Activated CD8-positive, alpha-beta memory T cell treated with anti-CD3 and anti-CD28 coated beads for 1 hour (primary cell): ENCODE measurements at places on chromosomes 6 and 20.

DNA sequence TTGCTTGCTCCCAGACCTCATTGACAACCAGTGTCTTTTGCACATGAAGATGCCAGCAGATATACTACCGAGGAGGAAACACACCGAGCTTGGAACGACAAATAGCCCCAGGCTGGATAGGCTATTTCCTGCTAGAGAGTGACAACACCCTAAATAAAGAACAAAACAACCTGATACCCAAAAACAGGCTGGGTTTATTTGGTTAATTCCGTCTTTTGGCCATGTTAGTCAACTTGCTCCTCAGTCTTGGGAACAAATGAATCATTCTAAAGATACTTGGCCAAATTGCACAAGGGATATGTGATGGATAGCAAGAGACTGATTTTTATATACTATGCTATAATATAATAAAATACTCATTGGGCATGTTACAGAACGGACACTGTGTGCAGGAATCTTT is 11.5 kb upstream of the MUC22 start:
- DNase-seq = no peak

DNA sequence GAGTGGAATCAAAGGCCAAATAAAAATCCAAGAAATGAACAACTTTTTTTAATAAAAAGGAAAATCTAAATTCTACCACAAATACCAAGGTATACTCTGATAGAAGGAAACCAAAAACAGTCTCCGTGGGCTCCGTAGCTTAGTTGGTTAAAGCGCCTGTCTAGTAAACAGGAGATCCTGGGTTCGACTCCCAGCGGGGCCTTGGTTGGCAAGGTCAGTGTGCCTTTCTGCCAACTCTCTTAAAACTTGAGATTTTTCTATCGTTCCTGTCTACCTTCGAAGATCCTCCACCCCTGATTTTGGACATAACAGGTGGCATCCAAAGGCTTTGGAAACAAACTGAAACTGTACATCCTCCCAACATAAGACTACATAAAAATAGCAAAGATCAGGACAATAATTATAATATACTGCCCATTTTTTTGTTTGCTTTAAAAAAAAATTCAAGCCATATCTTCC is 197.9 kb downstream of the TRIM27 start:
- DNase-seq = no peak

DNA sequence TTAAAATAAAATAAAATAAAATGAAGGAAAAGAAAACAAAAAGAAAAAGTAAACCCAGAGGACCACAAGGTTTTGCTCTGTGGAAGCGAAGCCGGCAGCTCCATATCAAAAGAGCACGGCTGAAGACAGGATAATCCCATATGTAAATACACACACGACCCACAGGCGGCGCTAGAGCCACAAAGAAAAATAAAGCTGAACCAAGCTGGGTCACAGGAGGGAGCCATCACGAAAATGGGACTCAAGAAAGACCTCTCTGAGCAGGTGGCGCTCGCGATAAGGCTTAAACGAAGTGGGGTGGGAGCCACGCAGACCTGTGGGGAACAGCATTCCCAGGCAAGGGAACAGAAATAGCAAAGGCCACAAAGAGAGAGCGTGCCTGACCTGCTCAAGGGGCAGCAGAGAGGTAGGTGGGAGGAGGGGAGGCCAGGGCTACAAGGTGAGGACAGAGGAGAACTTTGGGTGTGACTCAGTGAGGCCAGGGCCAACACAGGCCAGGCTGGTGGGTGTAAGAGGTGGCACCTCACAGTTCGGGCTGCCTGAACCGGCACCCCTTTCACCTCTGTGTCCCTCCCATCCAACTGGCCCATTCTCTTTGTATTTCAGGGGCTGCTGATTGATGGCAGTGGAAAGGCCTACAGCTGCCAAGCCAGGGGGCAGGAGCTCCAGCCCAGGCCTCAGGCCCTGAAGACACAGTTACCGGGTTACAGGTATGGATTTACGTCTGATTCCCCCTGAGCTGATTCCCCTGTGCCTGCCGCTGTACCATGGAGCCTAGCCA is 26.0 kb downstream of the PTGIS start:
- no peak for DNase-seq

DNA sequence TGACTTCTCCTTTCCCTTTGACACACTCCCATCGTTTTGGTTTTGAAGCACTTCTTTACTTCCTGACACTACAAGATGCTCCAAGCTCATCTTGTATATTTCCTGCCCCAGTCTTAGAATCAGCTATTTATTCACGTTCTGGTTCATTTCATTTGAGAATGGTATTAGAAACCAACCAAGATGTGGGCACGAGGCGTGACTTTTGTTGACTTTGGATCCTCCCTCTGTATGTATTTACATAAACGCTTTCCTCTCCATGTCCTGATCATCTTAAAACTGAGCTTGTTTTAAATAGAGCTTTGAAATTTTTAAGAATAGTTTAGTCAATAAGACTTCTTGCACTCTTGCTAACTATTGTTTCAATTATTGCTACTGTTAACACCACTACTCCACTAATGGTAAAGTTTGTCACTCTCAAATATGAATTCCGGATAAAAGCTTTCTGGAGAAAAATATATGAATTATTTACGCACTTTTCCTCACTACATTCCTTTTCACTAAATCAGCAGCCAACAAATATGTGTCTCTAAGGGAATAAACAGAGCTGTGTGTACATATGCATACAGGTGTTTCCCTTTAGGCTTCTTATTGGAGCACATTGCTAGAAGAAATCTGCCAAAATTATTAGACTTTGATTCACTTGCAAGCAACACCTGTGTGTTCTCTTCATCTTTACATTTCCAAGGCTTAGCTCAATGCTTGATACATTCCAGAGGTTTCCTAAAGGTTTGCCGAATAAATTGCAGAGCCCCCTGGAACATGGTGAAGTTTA is 77.3 kb upstream of the TMEM244 start:
- no peak for DNase-seq

DNA sequence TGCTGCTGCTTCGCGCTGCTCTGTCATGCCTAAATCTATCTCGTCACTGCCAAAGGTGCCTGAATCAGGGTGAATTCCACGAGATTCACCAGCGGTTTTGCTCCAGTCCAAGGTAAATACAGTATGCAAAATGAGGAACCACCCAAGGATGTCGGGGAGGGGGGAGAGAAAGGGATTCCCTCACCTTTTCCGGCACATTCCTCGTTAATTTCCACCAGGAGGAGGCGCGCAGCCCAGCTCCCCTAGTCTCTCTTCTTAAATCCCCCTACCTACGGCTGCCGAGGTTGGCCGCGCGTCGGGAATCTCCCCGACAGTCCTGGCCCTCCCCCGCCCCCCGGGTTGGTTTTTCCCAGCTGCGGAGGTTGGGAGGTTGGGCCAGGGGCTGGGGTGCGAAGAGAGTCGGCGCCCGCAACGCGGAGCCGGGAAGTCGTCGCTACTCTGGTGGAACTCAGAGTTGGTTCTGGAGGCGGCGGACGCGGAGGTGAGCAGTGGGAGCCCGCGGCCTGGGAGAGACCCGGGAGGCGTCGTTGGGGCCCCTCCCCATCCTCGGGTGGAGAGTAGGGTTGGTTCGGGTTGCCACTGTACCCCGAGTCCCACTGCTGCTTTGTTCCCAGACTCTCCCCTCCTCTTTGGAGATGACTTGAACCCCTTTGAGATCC is at the start of gene TPBG:
Gene TPBG, plus strand, starts transcription at position 390 of the 659 bp plus-strand sequence. CDS start 1,145 bp downstream, outside the sequence.
- DNase-seq = no peak

DNA sequence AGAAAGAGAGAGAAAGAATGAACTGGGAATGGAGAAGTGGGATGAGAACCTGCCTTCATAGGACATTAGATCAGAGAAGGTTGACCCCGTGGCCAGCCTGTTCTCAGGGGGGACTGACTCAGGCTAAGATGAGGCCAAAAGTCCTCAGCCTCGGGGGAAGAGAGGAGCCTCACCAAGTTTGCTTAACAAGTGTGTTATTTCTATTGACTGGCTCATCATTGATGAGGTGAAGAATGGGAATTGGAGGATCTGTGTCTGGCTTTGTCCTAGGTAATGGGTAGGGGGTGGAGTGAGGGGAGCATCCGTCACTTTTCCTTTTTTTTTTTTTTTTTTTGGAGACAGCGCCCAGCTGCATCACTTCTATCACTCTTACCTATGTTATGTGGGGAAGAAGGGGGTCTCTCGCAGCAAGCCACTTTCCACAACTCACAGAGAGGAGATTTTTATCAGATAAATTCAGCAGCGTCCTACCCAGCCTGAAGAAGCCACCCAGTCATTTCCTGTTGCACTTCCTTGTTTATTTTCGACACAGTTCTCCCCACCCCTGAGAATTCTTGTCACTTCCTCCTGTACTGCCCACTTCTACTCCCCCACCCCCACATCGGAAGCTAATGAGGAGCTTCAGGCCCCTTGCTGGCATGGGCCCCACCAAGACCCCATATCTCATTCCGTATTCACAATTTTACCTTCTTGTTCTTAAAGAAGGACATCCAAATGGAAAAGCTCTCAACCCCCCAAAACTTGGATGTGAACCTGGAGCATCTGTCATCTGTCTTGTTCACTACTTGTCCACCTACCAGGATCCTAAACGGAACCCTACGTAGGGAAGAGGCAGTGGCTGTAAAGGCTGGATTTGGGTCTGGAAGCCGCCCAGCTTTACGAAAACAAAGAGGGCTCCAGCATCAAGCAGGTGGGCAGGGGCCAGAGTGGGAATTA is 2.8 kb upstream of the RNASET2 start:
- no peak for DNase-seq

DNA sequence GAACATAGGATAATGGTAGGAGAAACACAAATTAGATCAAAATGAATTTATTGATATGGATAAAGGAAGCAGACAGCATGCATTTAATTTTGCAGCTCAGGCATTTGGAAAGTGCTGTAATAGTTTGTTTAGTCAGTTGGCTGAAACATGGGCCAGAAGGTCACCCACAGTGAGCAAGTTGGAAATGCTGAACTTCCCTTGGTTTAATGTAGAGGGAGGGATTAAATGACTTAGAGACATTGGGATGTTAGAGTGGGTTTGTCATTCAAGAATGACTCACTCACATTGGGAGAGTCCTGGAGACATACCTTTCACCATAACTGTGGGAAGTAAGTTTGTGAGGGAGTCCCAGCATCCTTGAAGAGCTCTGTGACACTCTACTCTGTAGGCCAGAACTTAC is 231.5 kb upstream of the PLCB4 start:
- no peak for DNase-seq

DNA sequence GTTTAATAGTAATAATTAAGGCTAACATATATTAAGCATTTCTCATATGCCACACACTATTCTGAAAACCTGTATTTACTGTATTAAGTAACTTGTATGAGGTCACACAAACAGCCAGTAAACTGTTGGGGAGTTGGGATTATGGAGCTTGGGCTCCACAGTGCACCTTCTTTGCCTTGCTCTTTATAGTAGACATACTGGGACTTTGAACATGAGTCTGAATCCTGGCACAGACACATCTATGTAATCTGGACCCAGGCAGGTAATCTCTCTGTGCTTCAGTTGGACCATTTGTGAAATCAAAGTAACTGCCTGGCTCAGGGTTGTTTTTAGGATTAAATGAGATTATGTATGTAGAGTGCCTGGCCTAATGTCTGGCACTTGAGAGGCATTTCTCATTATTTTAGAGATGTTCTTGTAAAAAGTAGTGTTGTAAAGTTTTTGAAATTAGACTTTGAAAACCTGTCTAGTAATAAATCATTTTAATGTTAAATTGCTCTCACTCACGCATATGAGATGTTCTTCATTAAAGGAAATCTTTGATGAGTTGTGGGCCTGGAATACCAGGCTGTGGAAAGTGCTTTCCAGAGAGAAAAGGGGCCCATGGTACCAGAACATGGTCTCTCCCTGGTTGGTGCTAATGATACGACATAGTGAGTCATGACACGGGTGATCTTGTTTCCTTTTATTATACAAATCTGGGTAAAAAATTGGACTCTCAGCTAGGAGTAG is 34.3 kb downstream of the LRRC1 start:
- no peak for DNase-seq

- no peak for DNase-seq
Measured at GRCh38 chr6:12467706-12468670, 177.8 kb downstream of the EDN1 start.

GRCh38 chr20:21569586-21569985 is 55.7 kb upstream of the NKX2-2 start:
- no peak for DNase-seq

DNA sequence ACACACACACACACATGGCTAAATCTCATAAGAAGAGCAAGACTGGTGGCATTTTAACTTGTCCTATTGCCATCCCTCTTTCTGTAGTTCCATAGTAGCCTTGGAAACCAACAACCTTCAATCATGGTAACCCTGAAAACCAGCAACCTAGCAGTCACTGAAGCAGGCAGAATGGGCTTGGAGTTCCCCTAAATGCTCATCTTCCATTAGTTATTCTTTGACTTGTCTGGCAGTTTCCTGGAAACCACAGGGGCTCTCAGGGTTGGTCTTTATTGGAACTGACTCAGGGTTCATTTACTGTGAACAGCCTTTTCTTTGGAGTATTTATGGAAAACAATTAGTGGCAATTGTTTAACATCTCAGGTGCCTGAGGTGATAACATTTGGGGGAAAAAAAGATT is 19.4 kb upstream of the BRPF3 start:
- no peak for DNase-seq

DNA sequence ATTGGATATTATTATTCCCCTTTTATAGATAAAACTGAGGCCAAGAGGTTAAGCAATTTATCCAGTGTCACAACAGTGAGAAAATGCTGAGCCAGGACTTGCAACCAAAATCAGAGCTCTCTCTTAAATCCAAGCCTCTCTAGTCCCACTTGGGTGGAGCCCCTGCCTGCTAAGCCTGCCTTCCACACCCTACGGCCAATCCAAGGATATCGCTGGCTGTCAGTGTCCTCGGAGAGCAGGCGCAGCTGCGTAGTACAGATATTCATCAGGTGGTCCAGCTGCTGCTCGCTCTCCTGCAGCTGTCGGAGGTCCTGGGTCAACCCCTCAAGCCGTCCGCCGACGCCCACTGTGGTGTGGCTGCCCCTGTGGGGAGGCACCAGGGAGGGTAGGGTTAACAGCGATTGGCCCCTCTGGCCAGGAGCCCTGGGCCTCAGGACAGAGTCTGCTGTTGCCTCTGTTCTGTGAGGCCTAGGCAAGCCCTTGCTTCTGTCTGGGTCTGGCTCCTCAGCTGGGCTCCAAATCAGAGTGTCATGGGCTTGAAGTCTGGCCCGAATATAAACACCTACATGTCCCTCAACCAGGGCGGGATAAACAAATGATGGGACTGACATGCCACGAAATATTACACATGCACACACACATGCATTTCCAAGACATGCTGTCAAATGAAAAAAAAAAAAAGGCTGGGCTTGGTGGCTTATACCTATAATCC is 3.9 kb upstream of the NECAB3 start:
- no peak for DNase-seq

DNA sequence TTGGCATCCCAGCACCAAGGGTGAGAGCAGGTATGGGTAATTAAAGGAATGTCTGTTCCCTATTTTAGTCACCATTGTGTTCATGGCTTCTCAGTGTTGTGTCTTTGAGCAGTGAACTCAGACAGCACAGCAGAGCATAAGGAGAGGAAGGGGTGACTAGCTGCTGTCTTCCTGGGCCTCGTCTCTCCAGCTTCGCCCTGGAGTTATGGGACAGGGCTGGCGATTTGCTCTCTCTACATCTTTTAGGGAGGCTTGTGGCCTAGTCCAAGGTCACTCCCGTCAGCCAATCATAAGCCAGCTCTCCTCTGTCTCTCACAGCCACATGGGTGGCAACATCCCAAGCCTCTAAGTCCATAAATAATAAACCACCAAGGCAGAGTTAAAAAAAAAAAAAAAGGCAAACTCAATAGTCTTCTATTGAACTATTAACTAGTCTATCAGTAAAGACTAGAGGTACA is 7.3 kb downstream of the CST3 start:
- no peak for DNase-seq

- DNase-seq = no peak
Measured at GRCh38 chr20:19327401-19327800, 115.0 kb downstream of the SLC24A3 start.
